SK-N-SH (cell line): ENCODE measurements at places on chromosomes 13 and 19. TPM values are rescaled to one million over a fixed set of nuclear protein-coding genes. Genes with fewer than 3 reads are reported as not detected.

DNA sequence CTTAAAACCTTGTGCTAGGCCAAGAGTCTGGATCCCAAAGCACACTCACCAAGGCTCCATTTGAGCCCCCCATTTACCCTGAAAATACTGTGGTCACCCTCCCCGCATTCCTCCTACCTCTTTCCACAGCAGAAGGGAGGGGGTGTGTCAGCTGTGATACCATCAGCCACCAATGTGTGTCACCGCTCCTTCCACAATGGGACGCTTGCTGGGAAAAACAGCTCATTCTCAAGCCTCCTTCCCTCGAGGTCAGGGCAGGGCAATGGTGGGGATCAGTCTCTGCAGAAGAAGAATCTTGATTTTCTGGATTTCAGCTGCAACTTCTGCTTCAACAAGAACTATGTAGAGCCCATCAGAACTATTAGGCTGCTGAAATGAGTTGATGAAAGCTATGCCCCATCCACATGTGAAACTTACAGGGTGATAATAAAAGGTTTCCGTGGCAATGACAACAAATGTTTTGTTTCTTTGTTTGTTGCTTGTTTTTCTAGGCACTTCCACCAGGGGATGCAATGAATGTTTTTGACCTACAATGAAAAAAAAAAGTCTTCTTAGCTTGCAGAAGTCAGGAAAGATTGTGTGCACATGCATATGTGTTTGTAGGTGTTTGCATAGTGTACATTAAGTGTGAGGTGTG, 26.4 kb upstream of the ZNF507 start:
- DNase-seq, result peak; percentile 64

- DNase-seq, result no peak
Observed at GRCh38 chr19:54186934-54187381, 2.4 kb downstream of the MBOAT7 start.

- no peak for DNase-seq
Observed at GRCh38 chr19:42521346-42522030, 6.8 kb downstream of the CEACAM1 start.

DNA sequence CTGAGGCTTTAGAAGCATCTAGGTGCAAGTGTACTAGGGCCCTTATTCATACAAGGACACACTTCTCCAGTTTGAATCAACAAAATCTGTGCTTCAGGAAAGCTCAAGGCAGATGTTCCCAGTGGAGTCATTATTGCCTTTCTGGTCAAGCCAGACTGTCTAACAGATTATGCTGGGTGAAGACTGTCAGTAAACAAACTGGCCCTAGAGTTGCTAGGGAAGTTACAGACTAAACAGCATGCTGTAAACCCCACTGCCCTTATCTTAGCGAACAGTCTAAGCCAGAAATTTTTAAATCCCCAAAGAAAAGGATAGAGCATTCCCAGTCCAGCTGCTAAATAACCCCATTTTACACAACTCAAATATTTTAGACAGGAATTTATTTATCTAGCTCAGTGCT, 1701.3 kb upstream of the PRR20A start:
- no peak for DNase-seq

GRCh38 chr13:85287528-85287927, 511.7 kb downstream of the SLITRK6 start:
- DNase-seq, result no peak

DACT3 gene
- 9.5 and 10.6 TPM in 2 replicates for polyA plus RNA-seq
